Stimulated activated CD4-positive, alpha-beta T cell treated with anti-CD3 and anti-CD28 coated beads, Interleukin-1b, Interleukin-23, amount 100 ng/mL, for 1 hour (primary cell): ENCODE measurements at places on chromosomes 3 and 15.

DNA sequence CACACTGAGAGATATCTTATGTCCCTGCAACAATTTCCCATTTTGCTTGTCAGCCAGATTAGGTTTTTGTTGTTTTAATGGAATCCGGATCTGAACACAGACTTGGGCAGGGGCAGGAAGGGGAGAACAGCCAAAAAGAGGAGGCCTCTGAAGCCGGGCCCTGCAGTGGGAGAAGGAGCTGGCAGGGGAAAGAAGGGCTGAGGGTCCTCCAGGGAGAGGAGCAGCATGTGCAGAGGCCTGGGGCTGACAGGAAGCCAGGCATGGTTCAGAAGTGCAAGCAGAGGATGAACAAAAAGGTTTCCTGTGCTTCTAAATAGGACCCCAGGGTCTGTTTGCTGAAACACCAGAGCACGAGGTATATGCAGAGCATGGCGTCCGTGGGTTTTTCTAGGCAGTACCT, 49.1 kb upstream of the POMGNT2 start:
- DNase-seq = no peak

- DNase-seq = no peak
Measured at GRCh38 chr3:157064402-157064801, 95.5 kb downstream of the CCNL1 start.

DNA sequence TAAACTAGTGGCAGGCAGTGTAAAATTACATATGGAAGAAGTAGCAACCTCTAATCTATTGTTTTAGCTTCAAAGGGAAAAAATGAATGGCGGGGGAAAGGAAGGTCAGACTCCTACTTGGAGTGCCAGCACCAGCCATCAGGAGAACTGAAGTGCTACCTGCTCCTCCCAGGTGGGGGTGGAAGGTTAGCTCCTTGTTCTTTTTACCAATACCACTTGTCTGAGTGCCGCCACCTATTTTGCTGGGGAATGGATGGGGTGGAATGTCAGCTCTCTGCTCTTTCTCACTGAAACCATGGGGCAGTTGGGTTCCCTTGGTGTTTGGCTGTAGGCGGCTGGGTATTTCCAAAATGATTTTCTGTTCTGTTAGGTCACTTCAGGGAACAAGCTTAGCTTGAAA, 428.7 kb upstream of the EPHA3 start:
- DNase-seq = no peak

- no peak for DNase-seq
Measured at GRCh38 chr3:50676031-50676705, 1.4 kb downstream of the DOCK3 start.

DNA sequence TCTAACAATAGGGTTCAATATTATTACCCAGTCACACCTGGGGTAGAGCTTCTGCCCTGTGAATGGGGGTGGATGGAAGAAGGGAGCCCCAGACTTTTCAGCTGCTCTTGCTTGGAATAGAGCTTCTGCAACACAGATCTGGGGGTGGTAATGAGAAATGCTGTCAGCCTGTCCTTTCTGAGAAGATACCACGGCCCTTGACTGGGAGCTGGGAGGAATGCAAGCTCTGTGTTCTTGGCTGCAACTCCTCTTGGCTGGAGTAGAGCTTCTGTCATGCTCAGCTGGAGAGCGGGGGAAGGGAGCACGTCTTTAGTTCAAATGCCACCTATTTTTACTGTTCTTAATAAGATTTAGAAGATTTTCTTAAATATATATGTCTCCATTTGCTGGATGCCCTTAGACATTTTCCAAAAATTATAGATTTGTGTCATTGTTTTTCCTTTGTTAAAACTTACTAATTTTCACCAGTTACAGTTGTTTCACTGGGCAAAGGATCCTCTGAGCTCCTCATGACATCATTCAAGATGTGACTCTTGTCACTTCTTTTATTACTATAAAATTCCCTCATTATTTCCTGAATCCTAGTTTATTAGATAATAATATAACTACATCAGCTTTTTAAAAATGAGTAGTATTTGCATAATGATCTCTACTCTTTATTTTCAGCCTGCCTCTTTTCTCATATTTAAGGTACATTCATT, 180.0 kb upstream of the TGFBR2 start:
- no peak for DNase-seq

GRCh38 chr3:5210926-5211325, 23.4 kb downstream of the EDEM1 start:
- DNase-seq = no peak

DNA sequence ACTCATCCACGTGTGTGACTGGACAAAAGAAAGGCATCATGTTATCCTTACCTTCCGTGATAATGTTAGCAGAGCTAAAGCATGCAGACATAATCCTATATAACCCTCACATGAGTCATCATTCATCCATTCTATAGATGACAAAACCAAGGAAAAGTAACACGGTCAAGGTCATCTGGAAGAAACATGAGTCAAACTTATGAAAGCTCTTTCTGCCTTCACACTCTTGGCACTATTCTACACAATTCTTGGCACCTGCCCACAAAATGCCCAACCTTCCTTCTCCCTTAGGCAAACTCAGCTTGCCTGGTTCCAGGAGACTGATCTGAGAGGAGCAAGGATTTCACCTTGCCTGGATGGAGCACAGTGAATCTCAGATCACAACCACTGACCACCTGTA, 66.9 kb downstream of the PRICKLE2 start:
- no peak for DNase-seq

- no peak for DNase-seq
Measured at GRCh38 chr15:64763874-64764273, 11.5 kb downstream of the RBPMS2 start.

DNA sequence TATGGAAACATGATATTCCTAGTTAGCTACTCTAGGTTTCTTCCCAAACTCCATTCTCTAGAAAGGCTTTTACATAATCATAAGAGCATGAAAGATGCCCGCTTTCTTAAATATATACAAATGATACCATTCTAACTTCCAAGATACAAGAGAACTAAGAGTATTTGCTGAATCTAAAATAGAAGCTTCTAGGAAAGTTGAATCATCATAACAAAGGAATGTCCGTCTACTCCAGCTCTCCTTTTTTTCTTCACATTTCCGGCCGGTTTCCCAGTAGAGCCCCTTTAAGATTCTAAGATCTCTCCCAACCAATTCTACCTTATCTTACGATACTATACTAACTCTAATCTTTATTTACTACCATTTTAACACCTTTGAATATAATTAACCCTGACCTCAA, 60.1 kb downstream of the RAD18 start:
- no peak for DNase-seq

DNA sequence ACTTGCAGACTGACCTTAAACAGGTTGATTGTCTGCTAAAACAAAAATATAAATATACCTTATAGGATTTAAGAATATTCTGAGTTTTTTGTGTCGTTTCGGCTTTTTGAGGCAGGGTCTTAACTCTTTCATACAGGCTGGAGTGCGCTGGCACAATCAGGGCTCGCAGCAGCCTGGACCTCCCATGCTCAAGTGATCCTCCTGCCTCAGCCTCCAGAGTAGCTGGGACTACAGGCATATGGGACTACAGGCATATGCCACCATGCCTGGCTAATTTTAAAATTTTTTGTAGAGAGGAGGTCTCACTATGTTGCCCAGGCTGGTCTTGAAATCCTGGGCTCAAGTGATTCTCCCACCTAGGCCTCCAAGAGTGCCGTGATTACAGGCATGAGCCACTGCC, 113.9 kb downstream of the TCF12 start:
- no peak for DNase-seq

GRCh38 chr15:60096157-60096556, 92.0 kb downstream of the FOXB1 start:
- DNase-seq = no peak

DNA sequence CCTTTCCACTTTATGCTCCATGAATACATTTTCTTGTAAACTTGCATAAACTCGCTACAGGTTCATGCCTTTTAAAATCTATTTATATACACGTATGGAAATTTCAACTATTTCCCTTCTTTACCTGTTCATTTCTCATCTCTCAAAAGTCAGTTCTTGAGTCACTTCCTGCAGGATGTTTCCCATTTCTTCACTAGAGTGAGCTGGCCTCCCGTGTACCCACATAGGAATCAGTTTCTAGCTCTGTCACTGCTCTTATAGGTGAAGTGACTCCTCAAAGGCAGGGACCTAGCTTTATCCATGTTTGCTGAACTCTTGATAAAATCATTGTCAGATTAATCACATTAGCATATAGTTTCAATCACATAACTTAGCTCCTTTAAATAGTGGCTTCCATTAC, 259.7 kb downstream of the EPHA3 start:
- DNase-seq = no peak

DNA sequence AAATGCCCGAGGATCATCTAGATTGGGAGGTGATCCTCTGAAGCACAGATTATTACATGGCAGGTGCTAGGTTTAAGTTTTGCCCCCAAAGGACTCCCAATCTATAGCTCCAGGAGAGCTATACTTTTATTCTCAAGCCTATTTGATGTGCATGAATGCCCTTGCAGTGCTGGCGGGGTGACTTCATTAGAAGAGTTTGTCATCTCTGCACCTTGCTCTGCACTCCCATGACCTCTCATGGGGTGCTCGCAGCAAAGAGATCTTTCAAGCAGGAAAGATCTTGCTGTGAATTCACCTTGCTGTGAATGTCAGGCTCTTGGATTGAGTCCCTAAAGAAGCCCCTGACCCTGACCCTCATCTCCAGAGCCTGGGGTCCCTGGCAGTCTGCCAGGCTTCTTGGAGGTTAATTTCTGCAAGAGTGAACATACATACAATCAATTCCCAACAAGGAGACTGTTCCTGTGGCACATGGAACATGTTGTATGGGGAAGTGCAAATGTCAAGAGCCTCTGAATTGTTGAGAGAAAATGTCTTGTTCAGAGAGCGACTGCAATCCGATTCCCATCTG, 45.9 kb downstream of the FAM43A start:
- no peak for DNase-seq

- no peak for DNase-seq
Measured at GRCh38 chr3:150495563-150496168, 50.6 kb downstream of the SERP1 start.

GRCh38 chr15:39156166-39156565, 424.7 kb upstream of the THBS1 start:
- no peak for DNase-seq

- DNase-seq = no peak
Measured at GRCh38 chr3:100358413-100358812, 23.9 kb downstream of the NIT2 start.

- DNase-seq = no peak
Measured at GRCh38 chr3:56923526-56924224, 121.9 kb upstream of the ARHGEF3 start.

GRCh38 chr3:81154611-81155143, 606.8 kb downstream of the GBE1 start:
- no peak for DNase-seq

GRCh38 chr15:77014132-77015081, 19.5 kb downstream of the PSTPIP1 start:
- DNase-seq = no peak

- no peak for DNase-seq
Measured at GRCh38 chr3:104646196-104646595, 720.5 kb upstream of the ALCAM start.

- DNase-seq = no peak
Measured at GRCh38 chr3:123201223-123201556, 553 bp upstream of the SEC22A start.

GRCh38 chr3:99846477-99847160, 29.0 kb downstream of the CMSS1 start:
- no peak for DNase-seq

GRCh38 chr15:74978503-74978902, 16.9 kb upstream of the SCAMP5 start:
- no peak for DNase-seq

DNA sequence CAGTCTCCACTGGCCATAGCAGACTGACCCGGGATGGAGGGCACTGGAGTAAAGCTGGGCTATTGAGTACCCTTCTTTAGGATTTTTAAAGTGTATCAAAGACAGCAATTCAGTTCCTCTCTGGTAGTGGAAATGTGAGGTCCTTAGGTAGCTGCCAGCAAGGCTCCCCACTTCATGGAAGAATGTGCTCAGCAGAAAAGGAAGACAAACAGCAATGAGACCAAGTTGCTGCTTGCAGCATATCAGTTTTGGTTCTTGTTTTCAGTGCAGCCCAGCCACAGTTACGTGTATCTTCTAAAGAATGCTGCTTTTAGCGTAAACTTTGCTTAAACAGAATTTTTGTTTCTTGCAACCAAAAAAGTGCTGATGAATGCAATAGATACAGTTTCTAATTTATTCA, 374.0 kb upstream of the CBLB start:
- no peak for DNase-seq

DNA sequence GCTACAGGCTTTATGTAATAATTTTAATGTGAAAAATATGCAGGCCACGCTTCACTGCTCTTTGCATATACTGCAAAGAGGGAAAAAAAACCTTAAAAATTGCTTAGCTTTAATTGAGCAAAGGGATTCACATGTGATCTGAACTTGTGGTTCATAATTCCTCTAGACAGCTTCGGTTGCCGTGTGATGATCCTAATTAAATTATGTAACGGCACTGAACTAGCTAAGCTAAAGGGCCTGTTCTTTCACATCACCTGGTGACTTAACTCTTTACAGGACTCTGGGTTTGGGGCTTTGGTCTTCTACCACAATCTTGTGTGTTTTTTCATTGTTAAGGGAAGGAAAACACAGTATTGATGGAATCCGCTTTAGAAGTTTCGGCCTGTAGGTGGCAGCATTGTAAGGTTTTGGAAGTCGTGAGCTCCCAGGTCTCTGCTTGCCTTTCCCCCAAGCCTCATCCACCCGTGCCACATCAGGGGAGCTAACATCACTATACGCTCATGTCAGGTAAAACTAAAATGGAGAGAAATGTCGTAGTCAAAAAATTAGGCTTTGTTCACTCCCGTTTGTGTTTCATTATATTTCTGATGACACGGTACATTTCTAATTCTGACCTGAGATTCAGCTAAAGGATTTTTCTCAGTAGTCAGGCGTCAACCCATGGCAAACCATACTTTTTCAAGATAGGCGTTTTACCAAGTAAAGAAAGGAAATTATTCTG, 205.6 kb upstream of the DPH6 start:
- DNase-seq = peak; percentile 17

- DNase-seq = no peak
Measured at GRCh38 chr15:78508272-78508671, 895 bp downstream of the HYKK start.

DNA sequence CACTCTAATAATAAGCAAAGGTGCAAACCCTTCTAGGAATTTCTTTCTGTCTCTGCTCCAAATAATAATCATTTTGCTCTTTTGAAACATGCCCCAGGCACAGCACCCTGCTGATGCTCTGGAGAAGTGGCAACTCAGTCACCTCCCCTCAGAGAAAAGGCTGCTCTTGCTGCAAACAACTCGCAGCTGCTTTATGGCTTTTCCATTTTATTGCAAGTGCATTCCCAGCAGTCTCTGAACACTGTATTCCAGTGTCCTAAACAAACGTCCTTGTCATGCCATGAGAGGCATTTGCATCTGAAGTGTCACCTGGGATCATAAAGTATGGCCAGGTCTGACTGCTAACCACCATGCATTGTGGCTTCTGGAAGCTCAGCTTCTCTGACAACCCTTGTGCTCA, 358.1 kb upstream of the TRIM42 start:
- DNase-seq = no peak

GRCh38 chr3:148958696-148959095, 32.6 kb upstream of the GYG1 start:
- DNase-seq = no peak

GRCh38 chr3:21789730-21790129, 38.7 kb upstream of the ZNF385D start:
- DNase-seq = no peak

GRCh38 chr15:77768107-77768506, 135.4 kb upstream of the LINGO1 start:
- no peak for DNase-seq
